ENCODE measurements at places on chromosomes 7 and 10.

GRCh38 chr10:115026056-115026745 is 67.0 kb upstream of the ATRNL1 start:
- H3K4me1 ChIP-seq, result no peaks in the 10 kb centered on the region
- H3K36me3 ChIP-seq, result no peaks in the 10 kb centered on the region
- no peaks in the 10 kb centered on the region for H3K27me3 ChIP-seq
- no peak overlapping the region for H3K27ac ChIP-seq
- peak; percentile 82 for DNase-seq

DNA sequence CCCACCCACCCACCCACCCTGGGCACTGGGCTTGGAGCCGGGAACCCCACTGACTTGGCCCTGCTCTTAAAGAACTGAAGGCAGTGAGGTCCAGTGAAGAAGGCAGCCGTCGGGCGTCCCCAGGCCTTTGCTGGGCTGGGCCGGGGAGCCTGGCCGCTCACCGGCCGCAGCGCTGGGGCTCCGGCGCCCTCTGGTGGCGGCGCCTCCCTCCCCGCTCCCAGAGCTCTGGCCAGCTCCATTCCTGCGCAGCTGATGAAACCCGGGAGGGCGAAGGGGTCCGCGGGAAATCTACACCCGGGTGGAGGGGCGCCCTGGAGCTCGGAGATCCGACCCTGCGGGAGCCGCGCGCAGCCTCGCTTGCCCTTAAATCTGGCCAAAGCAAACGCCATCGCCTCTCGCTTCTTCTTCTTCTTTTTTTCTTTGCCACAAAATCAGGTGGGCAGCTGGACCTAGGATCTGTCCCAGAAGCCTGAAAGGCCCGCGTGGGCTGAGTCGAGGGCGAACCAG is 1.7 kb upstream of the CXCL12 start:
- H3K4me1 ChIP-seq, result peaks cover 46% of the 10 kb centered on the region
- H3K27ac ChIP-seq, result peak overlapping the region; percentile 78
- no peaks in the 10 kb centered on the region for H3K27me3 ChIP-seq
- H3K4me3 ChIP-seq, result no peak overlapping the region
- DNase-seq, result no peak

DNA sequence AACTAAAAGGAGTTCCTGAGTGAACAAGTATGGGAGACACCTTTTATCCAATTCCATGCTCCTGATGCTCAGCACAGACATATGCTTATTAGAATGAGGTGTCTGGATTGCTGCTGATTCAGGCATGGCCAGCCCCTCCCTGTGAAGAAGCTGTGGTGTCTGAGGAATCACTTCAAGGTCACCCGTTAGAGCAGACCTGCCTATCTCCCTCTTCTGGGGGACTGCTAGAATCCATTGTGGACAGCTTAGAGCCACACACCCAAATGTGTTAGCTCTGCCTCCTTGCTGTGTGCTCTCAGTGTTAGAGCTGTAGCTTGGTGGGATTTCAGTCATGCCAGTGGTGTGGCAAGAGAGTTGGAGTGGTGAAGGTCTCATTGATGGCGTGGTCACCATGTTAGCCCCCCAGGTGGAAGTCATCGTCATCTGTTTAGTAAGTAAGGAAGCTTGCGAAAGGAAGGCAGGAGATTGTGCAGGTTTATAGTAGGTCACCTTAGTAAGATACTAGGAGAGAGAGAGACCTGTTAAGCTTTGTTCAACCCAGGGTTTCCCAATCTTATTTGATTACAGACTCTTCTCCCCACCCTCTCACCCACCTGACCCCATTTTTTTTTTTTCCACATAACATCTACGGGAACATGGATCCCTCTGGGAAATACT is 12.8 kb downstream of the PRXL2A start:
- no peak for DNase-seq
- no peaks in the 10 kb centered on the region for H3K27me3 ChIP-seq
- H3K4me1 ChIP-seq, result peaks cover 7% of the 10 kb centered on the region
- no peak overlapping the region for H3K27ac ChIP-seq

DNA sequence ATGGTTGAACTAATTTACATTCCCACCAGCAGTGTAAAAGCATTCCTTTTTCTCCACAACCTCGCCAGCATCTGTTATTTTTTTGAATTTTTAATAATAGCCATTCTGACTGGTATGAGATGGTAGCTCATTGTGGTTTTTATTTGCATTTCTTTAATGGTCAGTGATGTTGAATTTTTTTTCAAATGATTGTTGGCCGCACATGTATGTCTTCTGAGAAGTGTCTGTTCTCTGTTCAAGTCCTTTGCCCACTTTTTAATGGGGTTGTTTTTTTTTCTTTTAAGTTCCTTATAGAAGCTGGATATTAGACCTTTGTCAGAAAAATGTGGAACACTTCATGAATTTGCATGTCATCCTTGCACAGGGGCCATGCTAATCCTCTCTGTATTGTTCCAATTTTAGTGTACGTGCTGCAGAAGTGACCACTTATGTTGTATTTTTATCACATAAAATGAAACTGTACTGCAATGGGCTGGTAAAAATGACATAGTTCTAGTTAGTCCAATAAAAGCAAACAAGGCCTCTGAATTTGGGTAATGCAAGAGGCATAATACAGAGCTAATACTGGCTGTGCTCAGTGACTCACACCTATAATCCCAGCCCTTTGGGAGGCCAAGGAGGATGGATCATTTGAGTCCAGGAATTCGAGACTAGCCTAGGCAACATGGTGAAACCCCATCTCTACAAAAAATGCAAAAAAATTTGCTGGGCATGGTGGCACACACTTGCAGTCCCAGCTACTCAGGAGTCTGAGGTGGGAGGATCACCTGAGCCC is 70.3 kb downstream of the ABI1 start:
- no peak overlapping the region for H3K27ac ChIP-seq
- H3K36me3 ChIP-seq, result no peaks in the 10 kb centered on the region
- peaks cover 27% of the 10 kb centered on the region for H3K4me1 ChIP-seq
- H3K27me3 ChIP-seq, result no peaks in the 10 kb centered on the region
- no peak for DNase-seq
- H3K4me3 ChIP-seq, result no peak overlapping the region

DNA sequence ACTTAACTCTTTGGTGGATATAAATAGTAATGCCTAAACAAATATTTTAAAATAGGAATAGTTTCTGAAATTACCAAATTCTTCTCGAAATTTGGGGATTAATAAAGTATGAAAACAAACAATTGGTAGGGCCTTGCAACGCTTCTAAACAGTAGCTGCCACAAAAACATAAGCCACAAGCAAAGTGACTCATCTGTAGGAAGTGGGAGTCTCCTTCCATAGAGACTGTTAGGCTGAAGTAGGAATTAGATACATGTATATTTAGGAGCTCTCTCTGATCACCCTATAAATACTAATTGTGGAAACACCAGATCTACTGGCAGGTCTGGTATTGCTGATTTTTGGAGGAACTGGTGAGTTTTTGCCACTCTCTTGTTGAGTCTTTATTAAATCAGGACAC is 5.7 kb upstream of the LMOD2 start:
- H3K36me3 ChIP-seq, result no peaks in the 10 kb centered on the region
- no peak for DNase-seq
- no peak overlapping the region for H3K27ac ChIP-seq
- H3K27me3 ChIP-seq, result no peaks in the 10 kb centered on the region
- H3K4me1 ChIP-seq, result no peaks in the 10 kb centered on the region
